ENCODE measurements at places on chromosomes 4 and X.
A peak's percentile ranks its signal among the peaks of the same experiment; 100 is the strongest.

- DNase-seq: no peak
Observed at GRCh38 chr4:150299816-150300215, 221.6 kb downstream of the DCLK2 start.

DNA sequence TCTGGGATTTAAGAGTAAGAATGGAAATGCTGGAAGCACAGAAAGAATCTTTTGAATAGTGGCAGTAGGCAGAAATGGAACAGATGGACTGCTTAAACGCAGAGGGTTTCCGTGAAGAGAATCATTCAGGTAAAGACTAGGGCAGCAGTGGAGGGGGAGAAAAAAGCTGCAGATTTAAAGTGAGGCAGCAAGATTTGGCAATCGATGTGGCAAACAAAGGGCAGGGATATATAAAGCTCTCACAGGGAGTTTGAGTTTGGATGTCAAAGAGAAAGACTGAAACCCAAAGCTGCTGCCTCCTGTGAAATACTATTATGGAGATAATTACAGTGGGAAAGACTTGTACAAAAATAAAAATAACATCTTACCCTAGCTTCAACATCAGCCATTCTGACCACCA is 384.0 kb downstream of the CENPC start:
- no peak for DNase-seq

DNA sequence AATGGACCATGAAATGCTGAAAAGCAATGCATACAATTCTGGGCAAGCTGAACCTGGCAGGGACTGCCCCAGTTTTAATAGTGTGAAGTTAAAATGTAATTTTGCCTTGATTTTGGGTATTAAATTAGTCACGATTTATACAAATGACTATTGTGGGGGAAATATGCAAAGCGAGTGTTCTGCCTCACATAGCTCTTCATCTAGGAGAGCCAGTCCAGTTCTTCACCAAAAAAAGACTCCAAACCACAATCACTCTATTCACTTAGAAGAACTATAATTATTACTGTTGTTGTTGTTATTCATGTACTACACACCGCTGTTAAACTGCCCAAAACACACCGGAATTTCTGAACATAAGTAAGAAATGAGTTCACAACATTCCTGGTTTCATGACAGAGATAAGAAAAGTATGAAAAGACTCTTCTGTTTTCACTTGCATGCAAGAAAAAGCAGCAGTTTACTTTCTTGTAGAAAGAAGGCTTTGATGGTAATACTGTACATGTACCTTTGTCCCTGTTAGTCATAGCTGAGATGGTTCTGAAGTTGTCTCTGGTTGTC is 101.9 kb downstream of the QRFPR start:
- no peak for DNase-seq

GRCh38 chrX:35786271-35786670 is 11.9 kb upstream of the MAGEB16 start:
- DNase-seq: no peak

DNA sequence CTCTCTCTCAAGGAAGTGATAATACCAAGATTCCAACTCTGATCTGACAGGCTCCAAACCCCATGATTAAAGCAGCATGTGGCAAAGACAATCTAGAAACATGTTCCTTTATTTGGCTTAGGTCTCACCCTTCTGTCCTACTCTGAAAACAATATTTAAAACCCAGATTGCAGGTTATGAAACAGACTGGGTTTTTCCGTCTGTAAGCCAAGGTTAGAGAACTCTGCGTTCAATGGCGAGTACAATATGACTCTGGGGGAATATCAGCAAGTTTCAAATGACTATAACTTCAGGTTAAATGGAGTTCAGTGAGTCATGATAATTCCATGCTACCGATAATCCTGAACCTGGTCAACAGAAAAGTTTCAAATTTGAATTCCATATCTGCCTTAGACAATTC is 50.8 kb downstream of the ANAPC10 start:
- no peak for DNase-seq

DNA sequence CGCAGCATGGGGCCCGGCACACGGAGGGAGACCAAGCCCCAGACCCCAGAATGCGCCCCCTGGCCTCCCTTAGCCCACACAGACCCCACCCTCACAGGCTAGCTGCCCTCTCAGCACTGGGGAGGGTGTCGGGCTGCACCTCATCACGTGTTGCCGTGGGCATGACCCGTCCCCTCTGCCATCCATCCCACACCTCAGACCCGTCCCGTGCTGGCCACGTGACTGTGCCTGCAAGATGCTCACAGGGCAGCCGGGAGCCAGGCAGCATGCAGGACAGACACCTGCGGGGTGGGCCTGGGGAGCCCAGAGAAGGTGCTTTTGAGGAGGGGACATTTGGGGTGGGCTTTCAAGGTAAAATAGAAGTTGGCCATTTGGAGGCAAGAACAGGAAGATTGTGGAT is 4.8 kb downstream of the MSANTD1 start:
- DNase-seq: no peak

DNA sequence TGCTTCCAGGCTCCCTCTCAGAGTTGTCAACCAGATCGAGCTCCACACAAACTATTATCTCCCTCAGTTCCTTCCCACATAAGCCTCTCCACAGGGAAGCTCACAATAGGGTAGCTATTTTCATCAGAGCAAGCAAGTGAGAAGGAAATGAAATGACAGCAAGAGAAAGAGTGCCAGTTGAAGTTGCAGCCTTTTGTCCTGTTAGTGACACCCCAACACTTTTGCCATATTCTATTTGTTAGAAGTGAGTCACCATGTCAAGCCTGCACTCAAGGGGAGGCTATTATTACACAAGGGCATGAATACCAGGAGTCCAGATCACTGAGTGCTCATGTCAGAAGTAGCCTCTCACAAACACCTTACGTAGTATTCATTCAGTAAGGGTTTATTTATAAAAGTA is 266.3 kb upstream of the NOCT start:
- DNase-seq: no peak

DNA sequence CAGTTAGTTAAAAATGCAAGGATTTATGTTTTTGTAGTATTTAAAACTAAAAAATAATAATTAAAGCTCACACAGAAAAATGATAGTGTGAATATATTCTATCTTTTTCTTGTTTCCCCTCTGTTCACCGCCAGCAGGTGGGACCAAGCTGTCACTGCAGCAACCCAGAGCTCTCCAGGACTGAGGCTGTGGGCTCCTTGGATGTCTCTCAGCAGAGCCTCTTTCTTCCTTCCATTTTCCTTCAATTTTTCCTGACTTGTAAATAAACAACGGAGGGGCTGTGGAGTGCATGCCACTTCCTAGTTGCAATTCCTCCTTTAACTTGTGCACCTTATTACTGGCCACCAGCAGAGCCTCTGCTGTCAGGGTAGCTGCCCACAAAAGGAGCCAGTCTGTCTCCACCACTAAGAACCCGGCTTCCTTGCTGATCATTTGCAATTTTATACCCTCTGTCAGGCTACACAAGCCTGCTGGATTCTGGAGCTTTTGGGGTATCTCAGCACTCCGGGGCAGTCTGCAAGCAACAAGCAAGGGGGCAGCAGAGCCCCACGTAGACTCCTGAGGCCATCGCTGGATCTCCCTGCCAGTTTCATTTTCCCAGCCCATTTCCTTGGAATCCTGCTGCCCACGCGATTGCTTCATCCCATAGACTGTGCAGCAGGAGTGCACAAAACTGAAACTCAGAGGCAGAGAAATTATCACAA is 1467.4 kb downstream of the C4orf33 start:
- peak; percentile 76 for DNase-seq

DNA sequence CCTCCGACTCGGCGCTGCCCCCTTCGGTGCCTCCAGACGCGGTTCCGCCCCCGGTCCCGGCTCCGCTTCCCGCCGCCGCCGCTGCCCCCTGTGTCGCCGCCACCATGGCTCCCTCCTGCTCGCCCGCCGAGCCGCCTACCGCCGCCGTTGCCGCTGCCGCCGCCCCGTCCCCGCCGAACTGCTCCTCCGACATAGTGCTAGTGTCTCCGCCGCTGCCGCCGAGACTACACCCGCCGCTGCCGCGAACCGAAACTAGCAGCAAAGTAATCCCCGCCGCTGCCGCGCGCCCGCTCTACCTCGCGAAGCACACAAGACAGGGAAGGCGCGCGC is 340 bp downstream of the HNRNPD start:
- DNase-seq: peak; percentile 60

GRCh38 chr4:89373394-89373793 is 65.8 kb upstream of the GPRIN3 start:
- no peak for DNase-seq

Data from D341Med (cell line).